ENCODE measurements at places on chromosomes 3 and 15.

GRCh38 chr3:70245746-70246525, 66.5 kb downstream of the MDFIC2 start:
- no peak for DNase-seq

- DNase-seq, result peak; percentile 67
Observed at GRCh38 chr3:113211330-113212149, at the start of gene BOC. Gene BOC (plus strand): TSS chr3:113211557. CDS start chr3:113249803, 38,246 bp downstream.

GRCh38 chr3:148773805-148774204, 53.8 kb upstream of the CPB1 start:
- DNase-seq, result no peak

- no peak for DNase-seq
Observed at GRCh38 chr3:188113756-188114155, 40.2 kb upstream of the LPP start.

- peak; percentile 16 for DNase-seq
Observed at GRCh38 chr3:120369037-120369467, 19.9 kb upstream of the LRRC58 start.

GRCh38 chr3:44329946-44330345, 8.6 kb upstream of the TCAIM start:
- DNase-seq, result no peak

- peak; percentile 25 for DNase-seq
Observed at GRCh38 chr3:36904641-36905040, 40.2 kb downstream of the TRANK1 start.

GRCh38 chr15:64930019-64930652, 18.4 kb downstream of the ANKDD1A start:
- no peak for DNase-seq

GRCh38 chr3:50586763-50587070, 17.4 kb downstream of the HEMK1 start:
- DNase-seq, result no peak

- no peak for DNase-seq
Observed at GRCh38 chr15:65792988-65793817, 1.1 kb upstream of the DENND4A start.

GRCh38 chr15:80127911-80128310, 24.9 kb upstream of the FAH start:
- no peak for DNase-seq

DNA sequence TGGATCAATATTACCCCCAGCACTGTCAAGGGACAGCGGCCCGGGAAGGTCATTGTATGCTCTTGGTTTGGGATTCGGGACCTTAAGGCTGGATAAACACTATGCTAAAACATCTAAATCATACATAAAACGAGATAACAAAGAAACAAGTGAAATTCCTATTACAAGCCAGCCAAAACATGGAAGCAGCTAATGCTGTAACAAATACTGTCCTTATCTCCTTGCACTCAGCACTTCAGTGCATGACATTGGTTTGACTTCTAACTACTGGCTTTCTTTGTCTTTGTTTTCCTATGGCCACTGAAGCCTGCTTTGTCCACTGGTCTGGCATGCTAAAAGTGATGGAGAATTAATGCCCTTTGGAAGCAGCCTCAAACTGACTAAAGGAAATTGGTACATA, 516.4 kb upstream of the DPH6 start:
- DNase-seq, result no peak

- no peak for DNase-seq
Observed at GRCh38 chr15:95266451-95267061, 1035.2 kb downstream of the MCTP2 start.

GRCh38 chr3:188584162-188584529, 430.2 kb downstream of the LPP start:
- no peak for DNase-seq

- DNase-seq, result no peak
Observed at GRCh38 chr15:78063970-78064385, 13.5 kb downstream of the TBC1D2B start.

GRCh38 chr15:80496096-80496495, 91.9 kb downstream of the ARNT2 start:
- DNase-seq, result no peak

DNA sequence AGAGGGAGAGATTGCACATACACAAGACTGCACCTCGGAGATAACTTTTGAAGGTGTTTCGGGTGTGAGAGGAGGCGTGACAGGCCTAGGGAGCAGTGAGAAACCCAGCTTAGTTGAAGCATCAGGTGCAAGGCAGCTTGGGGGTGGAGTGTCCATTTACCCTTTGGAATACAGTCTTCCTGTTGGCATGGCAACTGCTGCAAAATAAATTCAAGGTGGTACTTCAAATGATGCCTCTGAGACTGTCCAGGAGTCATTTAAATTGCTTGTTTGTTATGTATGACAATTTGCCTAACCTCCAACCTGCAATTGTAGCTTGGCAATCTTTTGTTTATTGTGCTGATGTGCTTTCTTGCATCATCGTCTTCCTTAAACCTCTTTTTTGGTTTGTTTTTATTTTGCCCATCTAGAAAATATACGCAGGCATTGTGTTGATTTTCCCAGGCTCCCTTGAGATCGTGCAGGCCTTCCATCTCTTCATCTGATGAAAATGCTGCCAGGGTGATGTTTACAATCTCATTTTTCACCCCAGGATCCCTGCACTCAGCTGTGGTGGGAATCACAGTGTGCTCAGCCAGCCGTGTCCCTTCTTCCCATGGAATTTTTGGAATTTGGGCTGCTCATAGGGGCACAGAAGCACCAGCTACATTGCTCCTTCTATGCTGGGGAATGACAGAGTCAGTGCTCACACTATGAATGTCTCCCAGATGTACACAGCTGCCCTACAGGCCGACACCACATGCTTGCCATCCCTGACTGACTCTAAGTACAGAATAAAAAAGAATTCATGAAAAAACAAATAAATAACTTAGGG, 583.1 kb upstream of the CFAP20DC start:
- no peak for DNase-seq

DNA sequence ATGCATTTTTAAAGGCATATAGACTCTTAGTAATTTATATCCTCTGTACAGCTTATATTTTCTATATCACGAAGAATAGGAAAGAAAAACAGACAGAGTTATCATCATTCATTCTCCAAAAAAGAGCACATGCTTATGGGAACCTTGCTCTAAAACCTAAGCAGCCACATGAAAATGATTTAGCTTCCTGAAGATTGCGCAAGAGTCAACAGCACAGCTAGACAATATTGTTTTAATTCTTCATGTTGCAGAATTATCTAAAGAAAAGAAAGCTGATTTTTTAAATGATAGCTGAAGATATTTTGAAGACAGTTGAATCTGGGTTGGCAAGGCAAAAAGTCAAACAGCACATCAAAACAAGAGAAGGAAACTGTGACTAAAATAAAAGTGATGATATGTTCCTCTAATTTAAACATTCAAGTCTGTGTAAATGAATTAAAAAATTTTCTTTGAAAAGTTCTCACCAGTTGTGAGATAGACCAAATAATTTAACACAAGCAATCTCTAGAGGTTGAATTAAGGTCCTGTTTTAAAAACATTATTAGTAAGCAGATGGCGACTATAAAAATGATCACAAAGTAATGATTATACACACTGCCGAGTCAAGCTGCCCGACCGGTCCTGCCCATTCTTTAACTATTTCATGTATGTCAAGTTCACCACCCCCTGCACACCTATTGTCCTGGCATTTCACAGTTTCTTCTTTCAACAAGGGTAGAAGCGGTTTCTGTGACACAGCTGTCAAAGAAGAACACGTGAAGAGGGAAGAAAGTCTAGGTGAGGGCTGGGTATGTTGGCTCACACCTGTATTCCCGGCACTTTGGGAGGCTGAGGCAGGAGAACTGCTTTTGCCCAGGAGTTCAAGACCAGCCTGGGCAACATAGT, 74.2 kb upstream of the BHLHE40 start:
- peak; percentile 29 for DNase-seq

- DNase-seq, result no peak
Observed at GRCh38 chr15:29819979-29820378, 2.3 kb downstream of the TJP1 start.

DNA sequence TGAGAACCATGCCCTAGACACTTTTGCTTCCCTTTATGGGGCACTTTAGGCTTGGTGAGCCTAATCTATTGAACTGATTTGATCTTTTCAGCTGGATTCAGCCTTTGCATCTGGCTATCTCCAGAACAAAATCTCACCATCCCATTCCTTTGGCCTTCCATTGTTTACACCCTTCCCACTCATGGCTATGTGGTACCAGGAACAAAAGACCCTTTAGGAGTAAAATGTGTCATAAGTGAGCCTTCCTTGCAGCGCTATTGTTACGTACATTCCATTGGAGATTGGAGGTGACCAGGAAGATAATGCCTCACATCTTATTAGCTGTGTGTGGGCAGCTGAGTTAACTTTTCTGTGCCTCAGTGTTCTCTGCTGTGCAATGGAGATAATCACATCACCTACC, 188.4 kb downstream of the SATB1 start:
- DNase-seq, result no peak

- no peak for DNase-seq
Observed at GRCh38 chr3:186171521-186171920, 62.6 kb upstream of the ETV5 start.

- DNase-seq, result no peak
Observed at GRCh38 chr3:184636741-184637316, 75.0 kb downstream of the MAGEF1 start.

GRCh38 chr3:41710646-41711388, 251.1 kb downstream of the ULK4 start:
- DNase-seq, result no peak

- DNase-seq, result no peak
Observed at GRCh38 chr3:30356866-30357753, 249.3 kb upstream of the TGFBR2 start.

DNA sequence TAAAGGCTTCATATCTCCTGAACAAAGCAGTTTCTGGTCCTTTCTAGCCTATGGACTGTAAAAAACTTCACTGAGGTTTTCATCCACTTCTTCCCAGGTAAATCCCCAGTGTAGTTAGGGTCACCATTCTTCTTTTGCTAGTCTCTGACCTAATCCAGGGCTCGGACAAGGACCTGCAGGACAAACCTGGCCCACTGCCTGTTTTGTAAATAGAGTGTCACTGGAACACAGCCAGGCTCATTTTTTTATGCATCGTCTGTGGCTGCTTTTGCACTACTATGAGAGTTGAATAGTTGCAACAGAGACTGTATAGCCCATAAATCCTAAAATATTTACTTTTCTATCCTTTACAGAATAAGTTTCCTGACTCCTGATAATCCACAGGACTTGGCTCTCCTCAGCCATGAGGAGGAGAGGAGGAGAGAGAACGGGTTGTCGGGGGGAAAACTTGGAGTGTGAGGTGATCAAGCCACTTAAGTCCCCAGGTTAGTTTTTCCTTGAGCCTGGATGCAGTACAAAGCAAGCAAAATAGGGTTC, 29.0 kb downstream of the CCR3 start:
- DNase-seq, result no peak

DNA sequence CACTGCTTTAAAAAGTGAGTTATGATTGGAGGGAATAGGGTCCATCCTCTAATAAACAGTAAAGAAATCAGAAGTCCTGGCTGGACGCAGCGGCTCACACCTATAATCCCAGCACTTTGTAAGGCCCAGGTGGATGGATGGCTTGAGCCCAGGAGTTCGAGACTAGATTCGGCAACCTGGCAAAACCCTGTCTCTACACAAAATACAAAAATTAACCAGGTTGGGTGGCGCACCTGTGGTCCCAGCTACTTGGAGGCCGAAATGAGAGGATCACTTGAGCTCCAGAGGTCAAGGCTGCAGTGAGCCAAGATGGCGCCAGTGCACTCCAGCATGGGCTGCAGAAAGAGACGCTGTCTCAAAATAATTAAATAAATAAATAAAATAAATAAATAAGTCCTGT, 171.2 kb downstream of the POTEB3 start:
- DNase-seq, result no peak

DNA sequence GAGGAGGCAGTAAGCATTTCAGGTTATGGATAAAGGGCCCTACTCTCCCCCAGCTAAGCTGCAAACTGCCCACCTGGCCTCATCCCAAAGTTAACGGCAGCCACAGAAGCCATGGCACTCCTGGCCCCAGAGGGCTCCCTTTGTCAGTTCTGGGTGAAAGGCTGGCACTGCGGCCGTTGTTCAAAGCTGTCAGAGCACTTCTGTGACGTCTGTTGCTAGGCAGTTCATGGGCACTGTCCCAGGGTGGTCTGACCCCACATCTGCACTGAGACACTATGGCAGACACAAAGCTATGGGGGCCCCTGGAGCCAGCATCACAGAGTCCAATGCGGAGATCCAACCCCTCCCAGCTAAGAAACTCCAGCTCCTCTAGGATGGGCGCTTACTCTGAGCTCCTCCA, 30.0 kb downstream of the TLE3 start:
- DNase-seq, result no peak

Data from body of pancreas (tissue), 4 donors.